ENCODE measurements at places on chromosomes 4 and X.

- DNase-seq = no peak
Observed at GRCh38 chrX:103722505-103722904, 11.8 kb downstream of the TMEM31 start.

- DNase-seq = no peak
Observed at GRCh38 chr4:171239196-171239595, 574.0 kb upstream of the GALNTL6 start.

GRCh38 chrX:34299451-34299967 is 167.4 kb upstream of the FAM47A start:
- DNase-seq = no peak

- DNase-seq = no peak
Observed at GRCh38 chr4:173365359-173365996, 5.3 kb upstream of the SAP30 start.

DNA sequence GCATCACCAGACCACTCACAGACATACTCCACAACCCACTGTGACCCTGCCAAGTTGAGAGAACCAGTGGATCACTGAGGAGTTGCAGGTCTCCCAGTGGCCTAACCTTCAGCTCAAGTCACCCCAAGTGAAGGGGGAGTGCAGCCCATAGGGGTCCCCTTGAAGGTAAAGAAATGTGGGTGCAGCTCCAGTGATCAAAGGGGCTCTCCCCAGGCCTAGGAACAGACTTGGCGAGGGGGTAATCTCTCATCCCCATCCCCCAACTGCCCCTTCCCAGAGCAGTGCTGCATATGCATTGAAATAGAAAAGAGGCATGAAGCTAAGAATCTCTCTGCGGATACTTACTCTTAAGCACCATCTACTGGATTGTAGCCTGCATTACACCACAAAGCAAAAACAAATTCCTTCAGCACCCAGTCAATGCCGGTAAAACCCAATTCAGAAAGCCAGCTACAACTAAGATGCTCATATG is 27.0 kb downstream of the MAGEE1 start:
- DNase-seq = no peak

DNA sequence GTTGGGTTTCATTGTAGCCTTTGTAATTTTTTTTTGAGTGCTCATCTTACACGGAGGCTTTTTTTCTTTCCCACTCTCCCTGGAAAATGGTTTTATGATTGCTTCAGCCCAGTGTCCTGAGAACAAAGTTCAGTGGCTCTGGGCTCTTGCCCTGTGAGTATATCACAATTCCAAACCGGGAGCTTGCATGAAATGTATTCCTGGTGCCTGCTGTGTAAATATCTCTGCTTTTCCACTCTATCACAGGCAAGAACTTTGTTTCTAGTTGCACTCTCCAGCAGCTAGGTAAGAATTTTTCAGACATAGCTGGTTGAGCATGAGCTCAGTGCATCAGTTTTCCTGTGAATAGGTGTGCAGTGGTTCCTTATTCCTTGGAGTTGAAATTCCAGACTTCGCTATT is 60.8 kb downstream of the SUPT20HL2 start:
- DNase-seq = no peak

- DNase-seq = no peak
Observed at GRCh38 chr4:159303435-159303834, 200.6 kb downstream of the RAPGEF2 start.

DNA sequence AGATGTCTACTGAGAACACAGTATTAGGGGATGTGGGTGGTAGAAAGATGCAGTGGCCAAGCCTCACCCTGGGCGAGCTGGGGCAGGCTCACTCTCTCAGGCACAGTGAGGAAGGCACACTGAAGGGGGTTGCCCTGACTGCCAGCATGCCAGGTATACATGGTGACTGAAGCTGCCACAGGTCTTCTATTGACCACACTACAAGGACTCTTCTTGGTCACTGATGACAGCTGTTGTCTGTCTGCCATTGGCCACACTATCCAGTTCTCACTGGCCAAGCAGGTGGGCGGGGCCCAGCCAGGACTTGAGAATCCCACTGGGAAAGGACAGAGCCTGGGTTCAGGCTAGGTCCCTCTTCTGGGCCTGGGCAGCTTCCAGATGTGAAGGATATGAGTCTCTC is 39.7 kb upstream of the TBC1D14 start:
- no peak for DNase-seq

- DNase-seq = peak; percentile 54
Observed at GRCh38 chr4:4618847-4619246, 77.0 kb upstream of the STX18 start.

GRCh38 chr4:172141025-172141424 is 327.8 kb downstream of the GALNTL6 start:
- DNase-seq = no peak

DNA sequence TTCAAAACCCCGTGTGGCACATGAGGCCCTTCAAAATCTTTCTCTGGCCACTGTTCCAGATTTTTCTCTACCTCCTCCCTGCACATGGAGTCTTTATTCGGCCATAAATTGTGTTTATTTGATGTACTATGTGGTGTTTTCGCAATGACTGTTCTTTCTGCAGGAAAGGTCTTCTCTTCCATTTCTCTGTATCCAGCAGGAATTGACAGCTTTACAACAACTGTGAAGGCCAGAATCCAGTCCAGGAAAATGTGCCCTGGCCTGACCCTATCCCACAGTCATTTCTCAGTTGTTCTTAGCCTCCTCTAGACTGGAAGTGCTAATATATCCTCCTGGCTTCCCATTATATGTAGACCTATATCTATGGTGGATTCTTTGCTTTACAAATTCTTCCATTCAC is 191.4 kb downstream of the COL25A1 start:
- DNase-seq = no peak

DNA sequence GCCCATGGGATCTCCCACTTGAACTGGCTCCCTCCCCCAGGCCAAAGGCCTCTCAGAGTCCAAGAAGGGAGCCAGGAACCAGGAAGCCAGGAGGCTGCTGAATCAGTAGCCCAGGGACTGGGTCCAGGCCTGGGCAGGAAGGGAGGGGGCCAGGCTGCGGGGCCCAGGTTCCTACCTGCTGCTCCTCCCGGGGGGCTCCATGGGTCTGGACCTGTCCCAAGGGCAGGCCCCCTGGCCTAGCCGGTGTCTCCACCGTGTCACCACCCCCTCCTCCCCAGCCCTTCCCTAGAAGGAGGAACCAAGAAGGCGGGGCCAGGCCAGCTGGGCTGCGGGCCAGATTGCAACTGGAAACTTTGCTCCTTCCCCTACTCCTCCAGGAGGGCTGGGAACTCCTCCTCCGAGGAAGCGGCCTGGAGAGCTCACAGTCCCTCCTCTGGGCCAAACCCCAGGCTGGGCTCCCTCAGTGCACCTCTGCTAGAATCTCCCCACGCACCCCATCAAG is at the start of gene IQSEC2:
Gene IQSEC2, minus strand, starts transcription at position 264 of the 502 bp plus-strand sequence.
- no peak for DNase-seq

GRCh38 chr4:57039345-57039744 is 60.6 kb downstream of the POLR2B start:
- DNase-seq = no peak

GRCh38 chrX:110321670-110322069 is 3.8 kb upstream of the AMMECR1 start:
- no peak for DNase-seq

DNA sequence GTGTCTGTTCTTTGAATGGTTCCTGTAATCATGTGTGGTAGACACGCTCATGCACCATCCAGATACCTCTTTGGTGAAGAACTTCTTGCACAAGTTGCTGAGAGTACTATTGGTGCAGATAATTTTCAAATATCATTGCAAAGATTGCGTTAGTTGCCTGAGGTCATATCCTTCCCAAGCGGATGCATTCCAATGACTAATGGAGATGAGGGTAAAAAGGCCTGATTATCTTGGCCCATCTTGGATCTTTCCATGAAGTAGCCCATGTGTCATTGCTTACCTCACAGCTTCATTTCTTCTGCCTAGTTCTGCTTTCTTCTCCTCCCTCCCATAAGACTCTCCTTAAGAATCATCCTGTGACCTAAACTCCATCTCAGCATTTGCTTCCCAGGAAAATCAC is 384.9 kb upstream of the CNKSR2 start:
- no peak for DNase-seq

- DNase-seq = no peak
Observed at GRCh38 chrX:119010491-119010890, 36.1 kb downstream of the LONRF3 start.

DNA sequence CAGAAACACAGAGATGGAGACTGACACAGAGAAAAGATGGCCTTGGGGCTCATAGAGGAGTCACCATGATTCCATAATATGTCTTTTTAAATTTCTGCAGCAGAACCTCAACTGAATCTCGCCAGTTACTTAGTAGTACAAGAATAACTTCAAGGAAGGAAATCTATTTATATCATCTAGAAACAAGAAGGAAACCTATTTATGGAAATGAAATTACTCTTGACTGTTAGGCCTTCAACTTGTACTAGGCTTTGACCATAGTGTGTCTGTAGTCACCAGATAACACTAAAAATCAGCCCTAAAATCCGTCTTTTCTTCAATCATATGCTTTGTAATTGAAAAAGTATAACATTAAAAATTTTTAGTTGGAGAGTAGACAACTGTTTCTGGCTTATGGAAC is 740.4 kb downstream of the TRIML1 start:
- DNase-seq = no peak

DNA sequence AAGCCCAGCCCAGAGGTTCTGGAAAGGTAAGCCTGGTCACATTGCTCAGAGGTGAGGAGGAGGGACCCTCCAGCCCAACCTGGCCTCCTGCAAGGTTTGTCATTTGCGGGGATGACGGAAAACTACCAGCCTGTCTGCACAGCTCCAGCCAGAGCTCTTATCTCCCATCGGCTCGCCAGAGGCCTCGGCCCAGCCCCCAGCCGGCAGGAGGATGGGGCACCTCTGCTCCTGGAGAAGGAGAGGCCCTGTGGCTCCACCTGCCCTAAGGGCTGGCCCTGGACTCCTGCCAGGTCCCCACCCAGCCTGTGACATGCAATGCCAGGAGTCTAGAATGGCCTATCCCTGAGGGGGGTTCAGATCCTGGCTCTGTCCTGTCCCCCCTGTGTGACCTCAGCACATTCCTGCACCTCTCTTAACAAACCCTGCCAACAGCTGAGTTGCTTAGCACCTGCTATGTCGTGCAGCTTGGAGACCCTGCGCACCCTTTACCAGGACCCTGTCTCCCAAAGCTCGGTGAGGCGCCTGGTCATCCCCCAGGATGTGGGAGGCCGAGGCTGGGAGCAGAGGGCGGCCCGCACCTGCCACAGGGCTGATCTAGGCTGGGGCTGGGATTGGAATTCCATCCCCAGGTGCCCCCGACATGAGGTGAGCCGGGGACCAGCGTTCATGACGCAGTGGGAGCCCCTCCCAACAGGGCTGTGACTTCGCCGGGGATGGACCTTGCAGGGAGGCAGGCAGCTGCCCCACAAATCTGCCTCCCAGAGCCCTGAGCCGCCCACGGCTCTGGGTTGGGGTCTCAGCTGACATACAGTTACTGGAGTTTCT is 14.4 kb downstream of the ADRA2C start:
- DNase-seq = no peak

DNA sequence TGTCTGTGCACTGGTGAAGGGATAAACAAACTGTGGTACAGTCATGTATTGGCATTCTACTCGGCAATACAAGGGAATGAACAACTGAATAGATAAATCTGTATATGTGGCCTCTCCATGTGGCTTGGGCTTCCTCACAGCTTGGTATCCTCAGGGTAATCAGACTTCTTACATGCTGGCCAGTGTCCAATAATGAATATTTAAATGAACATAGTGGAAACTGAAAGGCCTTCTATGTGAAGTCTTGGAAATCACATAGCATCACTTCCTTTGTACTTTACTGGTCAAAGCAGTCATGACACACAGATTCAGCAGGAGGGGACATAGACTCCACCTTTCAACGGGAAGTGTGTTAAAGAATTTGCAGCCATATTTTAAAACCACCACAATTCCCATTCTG is 33.4 kb upstream of the GPR101 start:
- no peak for DNase-seq

DNA sequence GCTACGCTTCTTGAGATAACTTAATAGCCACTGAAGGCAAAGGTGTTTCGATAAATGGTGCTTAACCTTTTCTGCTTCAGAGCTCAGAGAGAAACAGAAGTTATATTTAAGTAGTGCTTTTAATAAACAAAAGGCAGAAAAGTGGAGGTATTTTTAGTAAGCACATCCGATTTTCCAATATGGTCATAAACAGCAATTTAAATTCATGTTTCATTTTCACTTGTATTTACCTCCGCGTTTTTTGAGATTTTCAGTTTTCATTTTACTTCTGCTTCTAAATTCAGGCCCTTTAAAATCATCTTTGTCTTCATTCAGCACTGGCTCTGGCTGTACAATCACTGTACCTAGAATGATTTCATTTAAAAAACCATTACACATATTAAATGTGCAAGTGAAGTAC is 92.4 kb downstream of the ATRX start:
- DNase-seq = no peak

GRCh38 chrX:6660567-6661264 is 125.8 kb upstream of the VCX3A start:
- DNase-seq = no peak

GRCh38 chr4:47510506-47511143 is 25.6 kb downstream of the ATP10D start:
- no peak for DNase-seq

- no peak for DNase-seq
Observed at GRCh38 chrX:68440940-68441339, 7.6 kb upstream of the OPHN1 start.

DNA sequence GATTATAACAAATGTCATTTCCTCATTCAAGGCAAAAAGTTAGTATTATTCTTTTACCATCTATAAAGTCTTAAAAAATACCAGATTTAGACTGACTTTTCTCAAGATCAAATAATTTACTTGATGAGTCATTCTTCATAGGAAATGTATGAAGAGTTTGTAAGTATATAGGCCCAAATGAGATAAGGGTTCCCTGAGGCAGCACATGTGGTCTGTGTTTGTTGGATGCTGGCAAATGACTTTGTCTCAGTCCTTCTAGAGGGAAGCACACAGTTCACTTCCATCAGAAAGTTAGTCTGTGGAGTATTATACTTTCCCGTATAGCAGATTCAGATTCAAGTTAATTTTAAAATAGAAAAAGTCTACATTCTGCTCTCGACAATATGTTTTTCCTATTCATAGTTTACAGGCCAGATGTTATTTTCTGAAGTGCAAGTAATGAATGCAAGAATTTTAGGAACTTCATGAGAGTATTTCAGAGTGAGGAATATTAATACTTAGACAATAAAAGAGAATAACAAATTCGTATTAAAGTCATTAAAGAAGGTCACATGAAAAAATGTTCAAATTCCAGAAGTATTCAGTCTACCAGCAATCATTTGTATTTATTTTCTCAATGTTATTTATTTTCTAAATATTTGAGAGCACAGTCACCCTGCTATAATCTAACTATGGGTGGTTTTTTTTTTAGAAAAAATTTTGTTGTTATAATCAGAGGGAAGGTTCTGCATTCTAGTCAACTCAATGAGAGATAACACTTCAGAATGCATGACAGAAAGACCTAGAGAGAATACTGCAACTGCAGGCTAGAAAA is 601.8 kb upstream of the ZFP42 start:
- DNase-seq = no peak

GRCh38 chrX:2446815-2447214 is 54.0 kb downstream of the DHRSX start:
- DNase-seq = no peak

- peak; percentile 47 for DNase-seq
Observed at GRCh38 chr4:58760737-58761136, 1650.6 kb upstream of the IGFBP7 start.

- no peak for DNase-seq
Observed at GRCh38 chrX:120612086-120612485, 8.2 kb downstream of the MCTS1 start.

Data from NCI-H2081 treated with DMSO at 0.1 percent for 48 hours (cell line).